Adipocyte (in vitro differentiated cells): ENCODE measurements at places on chromosomes 13 and 19.
A peak's percentile ranks its signal among the peaks of the same experiment; 100 is the strongest.

DNA sequence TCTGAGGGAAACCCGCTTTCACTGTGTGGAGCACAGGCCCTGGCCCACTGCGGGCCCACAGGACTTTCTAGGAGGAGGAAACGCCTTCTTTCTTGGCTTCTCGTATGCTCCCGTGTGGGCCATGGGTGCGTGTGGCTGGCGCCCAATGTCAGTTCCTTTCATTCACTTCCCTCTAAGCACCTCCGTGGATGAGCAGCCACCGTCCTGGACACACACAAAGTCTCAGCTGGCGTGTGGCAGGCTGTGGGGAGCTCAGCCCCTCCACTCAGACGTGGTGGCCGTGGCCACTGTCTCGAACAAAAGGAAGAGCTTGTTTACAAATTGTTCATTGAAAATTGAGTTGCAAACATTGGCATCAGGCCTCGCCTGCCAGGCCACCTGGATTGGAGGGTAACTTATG, 240.0 kb upstream of the SGCG start:
- no peak for DNase-seq

DNA sequence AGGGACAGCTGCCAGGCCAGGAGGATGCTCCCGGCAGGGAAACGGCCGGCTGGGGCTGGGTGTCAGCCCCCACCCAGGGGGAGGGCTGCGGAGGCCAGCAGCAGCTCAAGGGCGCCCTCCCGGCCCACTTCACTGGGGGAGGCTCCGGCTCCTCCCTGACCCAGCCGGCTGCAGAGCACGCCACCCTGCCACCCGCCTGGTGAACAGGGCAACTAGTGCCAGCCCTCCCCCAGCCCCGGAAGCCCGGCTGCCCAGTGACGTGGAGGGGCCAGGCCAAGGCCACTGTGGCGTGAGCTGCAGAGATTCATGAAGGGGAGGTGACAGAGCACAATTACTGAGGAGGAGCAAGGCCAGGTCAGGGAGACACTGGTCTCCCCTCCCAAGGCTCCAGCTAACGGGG, 14.7 kb downstream of the REXO1 start:
- DNase-seq, result no peak

GRCh38 chr13:107466326-107467099, 748.8 kb downstream of the LIG4 start:
- peak; percentile 36 for DNase-seq

DNA sequence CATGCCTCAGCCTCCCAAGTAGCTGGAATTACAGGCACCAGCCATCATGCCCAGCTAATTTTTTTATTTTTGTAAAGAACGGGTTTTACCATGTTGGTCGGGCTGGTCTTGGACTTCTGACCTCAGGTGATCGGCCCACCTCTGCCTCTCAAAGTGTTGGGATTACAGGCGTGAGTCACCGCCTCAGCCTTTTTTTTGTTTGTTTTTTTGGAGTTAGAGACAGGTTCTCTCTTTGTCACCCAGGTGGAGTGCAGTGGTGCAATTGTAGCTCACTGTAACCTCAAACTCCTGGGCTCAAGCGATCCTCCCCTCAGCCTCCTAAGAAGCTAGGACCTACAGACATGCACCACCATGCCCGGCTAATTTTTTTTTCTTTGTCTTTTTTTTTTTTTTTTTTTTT, 15.6 kb upstream of the NOTCH3 start:
- no peak for DNase-seq

DNA sequence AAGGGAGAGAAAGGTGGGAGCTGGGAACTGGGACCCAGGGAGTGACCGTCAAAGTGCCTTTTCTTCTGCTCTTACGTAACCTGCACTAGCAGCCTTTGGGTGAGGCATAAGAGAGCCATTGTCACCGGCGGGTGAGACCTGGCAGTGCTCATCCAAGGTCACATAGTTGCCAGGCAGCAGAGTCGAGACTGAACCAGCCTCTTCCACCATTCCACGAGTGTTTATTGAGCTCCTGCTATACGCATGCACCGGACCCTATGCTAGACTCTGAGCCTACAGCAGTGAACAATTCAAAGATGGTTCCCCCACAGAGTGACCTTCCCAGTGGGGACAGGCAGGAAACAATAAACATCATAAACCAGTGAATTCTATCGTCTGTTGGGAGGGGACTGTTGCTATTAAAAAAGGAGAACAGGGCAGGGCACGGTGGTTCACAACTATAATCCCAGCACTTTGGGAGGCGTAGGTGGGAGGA, 18.6 kb upstream of the STRN4 start:
- DNase-seq, result no peak

GRCh38 chr13:88085036-88085435, 413.9 kb downstream of the SLITRK5 start:
- DNase-seq, result no peak

DNA sequence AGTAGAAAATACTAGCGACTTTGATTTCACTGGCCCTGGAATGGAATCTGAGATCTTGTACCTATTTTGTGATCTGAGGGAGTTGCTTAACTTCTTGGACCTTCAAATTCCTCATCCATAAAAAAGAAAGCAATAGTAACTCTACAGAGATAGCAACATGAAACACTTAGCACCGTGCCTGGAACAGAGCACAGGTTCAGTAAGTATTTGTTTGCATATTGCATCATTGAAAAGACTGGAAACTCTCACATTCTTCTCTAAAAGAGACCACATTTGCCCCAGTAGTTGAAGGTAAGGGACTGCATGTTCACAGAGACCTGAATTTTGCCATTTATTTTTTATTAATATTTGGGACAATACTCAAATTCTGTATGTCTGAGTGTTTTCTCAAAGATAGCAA, 358.1 kb downstream of the COG6 start:
- no peak for DNase-seq

- no peak for DNase-seq
Observed at GRCh38 chr13:46071590-46072249, 19.2 kb upstream of the ZC3H13 start.

DNA sequence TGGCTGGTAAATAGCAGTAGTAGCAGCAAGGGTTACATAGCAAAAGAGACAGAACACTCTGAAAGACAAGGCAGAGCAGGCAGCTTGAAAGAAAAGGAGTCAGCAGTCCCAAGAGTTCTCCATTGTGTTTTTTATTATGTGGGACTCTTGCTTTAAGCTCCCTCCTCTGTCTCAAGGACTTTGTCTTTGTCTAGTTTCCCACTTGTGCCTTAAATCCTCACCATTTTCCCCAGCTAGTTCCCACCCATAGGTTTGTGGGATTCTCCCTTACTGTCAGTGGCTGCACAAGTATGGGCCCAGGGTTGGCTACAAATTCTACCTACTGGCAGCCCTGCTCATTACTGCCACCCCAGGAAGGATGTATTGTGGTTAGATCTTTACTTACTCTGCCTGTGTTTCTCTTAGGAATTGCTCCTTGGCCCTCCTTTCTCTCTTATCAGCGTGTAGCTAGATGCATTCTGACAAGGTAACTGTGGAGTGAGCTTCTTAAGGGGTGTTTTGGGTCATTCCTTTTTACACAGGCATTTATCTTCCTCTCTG, 413.4 kb upstream of the PCDH9 start:
- DNase-seq, result no peak

DNA sequence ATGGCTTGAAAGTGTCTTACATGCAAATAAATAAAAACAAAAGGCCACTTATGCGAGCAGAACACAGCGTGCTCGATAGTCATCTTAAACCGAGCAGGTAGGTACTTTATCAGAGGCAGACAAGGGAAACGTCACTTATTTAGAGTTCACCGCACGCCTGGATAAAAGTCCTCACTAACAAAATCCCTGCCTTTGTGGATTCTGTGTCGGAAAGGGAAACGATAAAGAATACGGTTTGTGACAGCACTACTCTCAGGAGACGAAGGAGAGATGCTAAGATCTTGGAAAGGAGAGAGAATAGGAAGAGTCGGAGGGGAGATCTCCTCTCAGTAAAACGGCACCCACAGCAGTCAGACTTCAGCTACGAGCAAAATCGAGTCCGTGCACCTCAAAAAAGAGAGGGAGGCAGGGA, 581 bp downstream of the RCBTB1 start:
- DNase-seq, result peak; percentile 46

DNA sequence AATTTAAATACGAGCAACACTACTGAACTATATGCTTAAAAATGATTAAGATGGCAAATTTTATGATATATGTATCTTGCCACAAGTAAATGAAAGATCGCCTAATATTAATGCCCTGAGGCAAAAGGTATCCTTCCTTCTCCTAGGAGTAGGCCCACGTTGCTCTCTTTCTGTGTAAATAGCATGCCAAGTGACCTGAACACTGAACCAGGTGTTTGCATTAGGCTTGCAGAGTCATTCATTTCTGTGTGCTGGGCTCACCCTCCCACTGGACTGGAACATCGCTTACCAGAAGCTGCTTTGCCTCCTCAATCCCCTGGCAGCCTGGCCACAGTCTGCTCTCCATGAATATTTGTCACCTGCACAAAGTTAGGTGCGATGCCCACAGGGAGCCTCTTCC, 83.3 kb upstream of the TNFSF11 start:
- DNase-seq, result no peak

DNA sequence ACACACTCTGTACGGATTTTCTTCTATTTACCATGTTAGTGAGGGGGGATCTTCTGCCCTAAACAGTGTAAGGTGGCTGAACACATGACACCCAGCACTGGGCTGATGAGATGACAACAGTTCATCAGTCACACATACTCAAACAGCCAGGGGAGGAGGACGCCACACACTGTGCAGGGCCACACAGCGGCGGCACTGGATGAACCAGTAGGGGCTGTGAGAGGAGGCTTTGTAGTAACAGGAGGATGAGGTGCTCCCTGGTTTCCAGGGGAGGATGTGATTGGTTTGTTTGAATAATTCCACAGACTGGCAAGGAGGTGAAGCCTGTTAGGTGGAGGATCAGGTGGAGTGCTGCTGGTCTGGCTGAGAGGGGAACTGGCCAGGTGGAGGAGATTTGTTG, 16.3 kb upstream of the GTF3A start:
- no peak for DNase-seq

DNA sequence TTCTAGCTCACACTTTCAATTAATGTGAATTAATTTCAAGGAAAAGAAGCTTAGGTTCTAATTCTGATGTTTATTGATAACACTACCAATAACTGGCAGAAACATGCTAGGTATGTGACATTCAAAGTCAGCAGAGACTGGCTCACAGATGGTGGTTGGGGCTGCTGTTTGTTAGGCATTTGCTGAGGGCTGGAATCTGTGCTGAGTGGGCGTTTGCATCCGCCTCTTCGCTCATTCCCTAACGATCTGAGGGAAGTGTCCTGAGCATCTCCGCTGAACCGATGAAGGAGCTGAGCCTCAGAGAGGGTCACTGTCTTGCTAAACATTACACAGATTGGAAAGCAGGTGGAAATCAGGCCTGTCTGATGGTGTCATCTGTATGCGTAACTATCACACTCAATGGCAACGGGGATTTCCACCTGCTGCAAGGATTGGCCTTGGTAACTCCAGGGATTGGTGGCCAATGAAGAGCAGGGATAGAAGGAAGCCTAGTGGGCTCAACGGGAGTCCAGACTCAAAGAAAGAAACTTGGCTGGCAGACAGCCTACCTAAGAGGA, 338.9 kb downstream of the TEX29 start:
- no peak for DNase-seq

GRCh38 chr19:56976300-56976699, 135.8 kb upstream of the PEG3 start:
- no peak for DNase-seq

DNA sequence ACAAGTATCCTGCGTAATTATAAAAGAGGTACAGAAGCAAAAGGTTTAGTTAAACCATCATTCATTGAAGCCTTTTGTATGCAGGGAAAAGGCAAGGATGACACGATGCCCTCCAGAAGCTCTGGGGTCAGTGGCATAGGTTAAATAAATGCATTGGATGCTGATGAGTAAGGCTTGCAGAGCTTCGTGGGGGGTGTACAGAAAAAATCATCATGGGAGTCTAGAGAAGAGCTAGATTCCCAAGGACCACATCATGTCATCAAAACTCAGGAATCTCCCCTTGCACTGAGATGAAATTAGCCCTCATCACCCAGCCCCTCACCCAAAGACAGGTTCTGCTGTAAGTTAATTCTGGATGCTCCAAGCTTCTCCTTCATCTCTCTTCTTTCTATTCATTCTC, 8.3 kb downstream of the FPR1 start:
- no peak for DNase-seq

DNA sequence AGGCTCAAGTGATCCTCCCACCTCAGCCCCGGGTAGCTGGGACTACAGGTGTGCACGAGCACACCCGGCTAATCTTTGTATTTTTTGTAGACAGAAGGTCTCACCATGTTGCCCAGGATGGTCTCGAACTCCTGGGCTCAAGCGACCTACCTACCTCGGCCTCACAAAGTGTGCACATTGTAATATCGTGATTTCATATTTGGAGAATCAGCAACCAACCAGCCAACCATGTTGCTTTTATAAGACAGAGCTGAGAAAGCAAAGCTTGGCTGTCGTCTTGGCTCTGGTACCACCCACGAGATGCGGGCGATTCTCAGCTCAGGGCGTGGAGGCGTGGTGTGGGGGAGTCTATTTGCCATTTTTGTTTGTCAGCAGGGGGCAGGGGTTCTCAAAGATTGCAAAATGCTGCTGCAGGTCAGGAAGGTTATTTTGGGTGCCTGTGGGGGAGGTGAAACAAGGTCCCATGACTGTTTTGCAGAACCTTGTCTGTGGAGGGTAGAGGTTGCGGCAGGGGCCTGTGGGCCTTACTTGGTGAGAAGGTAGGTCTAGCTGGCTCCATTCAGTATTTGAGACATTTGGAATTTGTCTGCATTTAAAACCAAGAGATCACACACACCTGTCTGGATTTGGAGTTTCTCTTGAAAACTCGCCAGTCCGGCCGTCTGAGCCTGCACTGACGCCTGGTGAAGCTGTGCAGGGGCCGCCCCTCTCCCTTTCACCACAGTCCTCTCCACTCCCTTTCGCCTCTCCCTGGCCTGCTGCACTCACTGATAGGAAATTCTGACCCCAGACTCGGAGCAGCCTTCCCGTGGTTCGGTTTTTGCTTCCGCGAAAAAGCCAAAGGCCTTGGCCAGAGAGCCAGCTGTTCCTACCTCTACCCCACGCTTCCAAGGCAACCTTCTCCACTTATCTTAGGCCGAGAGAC, 15.4 kb downstream of the TNFAIP8L1 start:
- DNase-seq, result no peak

- no peak for DNase-seq
Observed at GRCh38 chr13:32905864-32906180, 110.4 kb upstream of the KL start.

DNA sequence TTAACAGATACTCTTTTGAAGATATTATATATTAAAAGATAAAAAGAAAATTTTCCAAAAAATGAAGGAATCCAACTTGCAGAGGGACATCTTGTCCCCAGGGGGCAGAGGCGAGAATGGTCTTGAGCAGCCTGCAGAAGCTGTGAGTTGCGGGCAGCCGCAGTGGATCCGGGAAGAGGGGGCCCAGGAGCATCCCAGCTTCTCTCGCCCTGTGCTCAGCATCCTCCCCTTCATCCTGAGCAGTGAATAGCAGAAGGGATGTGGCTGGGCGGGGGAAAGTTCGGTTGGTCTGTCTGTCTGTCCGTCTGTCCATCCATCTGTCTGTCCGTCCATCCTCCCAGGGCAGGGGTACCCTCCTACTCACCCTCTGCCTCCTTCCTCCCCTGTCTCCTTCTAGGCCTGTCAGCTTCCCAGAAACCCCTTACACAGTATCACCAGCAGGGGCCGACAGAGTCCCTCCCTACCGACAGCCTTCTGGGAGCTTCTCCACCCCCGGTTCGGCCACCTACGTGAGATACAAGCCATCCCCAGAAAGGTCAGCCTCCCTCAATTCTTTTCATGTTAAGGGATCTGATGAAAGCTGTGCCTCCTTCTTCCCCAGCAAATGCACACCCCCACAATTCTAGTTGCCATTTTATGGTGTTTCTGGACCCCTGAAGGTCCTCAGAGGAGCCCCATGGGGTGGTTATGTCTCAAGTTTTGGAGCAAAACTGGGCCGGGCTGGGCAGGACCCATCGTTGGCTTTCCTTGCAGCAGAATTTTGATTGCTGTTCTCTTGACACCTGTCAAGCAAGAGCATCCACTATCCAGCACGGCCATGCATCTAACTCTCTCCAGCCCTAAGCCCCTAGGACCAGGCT, 81.6 kb downstream of the DPF1 start:
- DNase-seq, result peak; percentile 47
